ENCODE measurements at places on chromosomes 11 and 22.

DNA sequence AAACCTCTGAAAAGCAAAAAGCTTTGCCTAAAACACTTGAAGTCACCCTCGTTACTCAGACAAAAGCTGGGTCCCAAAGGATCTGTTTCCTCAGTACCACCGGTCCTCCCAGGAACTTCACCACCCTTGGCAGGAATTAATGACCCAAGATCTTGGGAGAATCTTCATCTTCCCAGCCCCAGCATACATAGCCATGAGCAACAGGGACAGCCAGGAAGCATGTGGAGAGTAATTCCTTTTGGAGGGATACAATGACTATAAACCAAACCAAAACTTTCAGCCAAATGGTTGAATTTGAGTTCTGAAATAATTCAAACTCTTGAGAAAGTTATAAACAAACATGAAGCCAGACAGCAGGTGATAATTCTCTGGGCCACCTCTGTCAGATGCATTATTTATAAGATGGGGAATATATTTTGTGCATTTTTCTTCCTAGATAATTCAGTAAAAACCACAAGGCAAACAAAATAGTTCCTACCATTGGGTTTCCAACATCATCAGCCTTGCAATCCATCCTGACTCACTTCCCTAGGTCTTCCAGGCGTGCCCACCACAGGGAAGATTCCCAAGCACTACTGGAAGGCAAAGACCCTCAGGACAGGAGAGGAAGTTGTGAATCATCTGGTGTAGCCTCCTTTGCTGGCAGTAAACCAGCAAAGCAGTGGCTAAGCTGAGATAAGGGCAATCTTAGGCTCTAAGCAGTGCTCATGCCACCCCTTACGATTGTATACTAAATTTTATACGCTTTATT, 71.7 kb upstream of the DRD2 start:
- DNase-seq, result no peak

DNA sequence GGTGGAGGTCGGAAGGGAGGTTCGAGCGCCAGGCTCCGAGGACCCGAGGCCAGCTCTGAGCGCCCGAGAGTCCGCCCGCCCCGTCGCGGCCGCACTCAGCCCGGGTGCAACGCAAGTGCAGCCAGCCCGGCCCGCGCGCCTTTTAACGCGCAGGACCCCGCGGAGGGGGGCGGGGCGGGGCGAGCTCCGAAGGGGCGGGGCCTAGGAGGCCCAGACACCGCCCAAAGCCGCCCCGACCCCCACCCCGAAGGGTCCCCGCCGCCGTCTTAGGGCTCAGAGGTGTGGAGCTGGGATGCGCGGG, at the start of gene PHOX2A:
Gene PHOX2A (minus strand): TSS at position 117 of the 301 bp plus-strand sequence. CDS start 172 bp downstream, outside the sequence.
- no peak for DNase-seq

- no peak for DNase-seq
Measured at GRCh38 chr22:36874309-36874696, 13.5 kb downstream of the NCF4 start.

DNA sequence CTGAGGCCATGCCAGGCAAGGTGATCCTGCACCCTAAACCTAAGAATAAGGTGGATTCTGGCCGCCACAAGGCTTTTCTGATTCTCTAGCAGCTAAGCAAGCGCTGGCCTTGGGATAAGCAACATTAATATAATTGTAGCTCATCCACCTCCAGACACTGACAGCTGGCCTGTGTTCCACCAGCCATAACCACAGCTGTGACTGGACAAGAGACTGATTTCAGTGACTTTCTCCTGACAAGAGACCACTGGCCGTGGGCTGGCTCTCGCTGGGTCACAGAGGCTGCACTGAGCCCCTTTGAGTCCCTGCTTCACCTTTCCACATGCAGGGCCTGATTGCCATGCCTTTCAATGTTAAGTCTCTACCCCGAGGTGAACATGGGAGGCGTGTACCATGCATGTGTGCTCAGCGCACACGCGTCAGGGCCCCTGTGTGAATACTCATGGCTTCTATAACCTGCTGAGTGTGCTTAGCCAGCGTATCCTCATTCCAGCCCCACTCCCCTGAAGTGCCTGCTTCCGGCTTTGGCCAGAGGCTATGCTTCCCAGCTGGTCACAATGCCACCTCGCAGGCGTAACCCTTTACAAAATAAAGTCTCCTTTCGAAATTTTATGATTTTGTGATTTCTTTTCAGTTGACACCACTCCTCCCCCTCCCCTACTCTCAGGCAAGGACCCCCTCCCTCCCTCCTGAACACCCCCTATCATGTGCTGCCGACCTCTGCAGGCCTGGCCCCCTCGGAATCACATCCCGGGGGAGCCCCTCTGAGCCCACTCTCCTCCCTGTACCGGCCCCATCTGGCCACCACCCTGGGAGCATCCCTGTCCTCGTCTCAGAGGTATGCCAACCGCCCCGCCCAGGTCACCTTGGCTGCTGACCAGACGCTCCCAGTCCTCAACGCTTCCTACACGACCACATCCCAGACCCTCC, 128.1 kb downstream of the CTTN start:
- no peak for DNase-seq

GRCh38 chr22:25120761-25121212, 78.9 kb upstream of the CRYBB3 start:
- DNase-seq, result no peak

DNA sequence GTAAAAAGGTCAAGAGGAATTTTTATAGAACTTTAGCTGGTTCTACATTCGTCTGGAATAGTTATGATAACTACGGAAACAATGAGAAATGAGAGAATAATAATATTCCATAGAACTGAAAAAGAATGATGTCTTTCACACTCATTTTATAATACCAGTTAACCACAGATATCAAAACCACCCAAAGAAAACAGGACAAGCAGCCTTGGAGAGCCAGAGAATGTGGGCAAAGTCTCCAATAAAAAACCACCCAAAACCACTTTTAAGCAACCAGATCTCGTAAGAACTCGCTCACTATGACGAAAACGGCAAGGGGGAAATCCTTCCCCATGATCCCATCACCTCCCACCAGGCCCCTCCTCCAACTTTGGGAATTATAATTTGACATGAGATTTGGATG, 60.8 kb downstream of the ARHGAP32 start:
- no peak for DNase-seq

DNA sequence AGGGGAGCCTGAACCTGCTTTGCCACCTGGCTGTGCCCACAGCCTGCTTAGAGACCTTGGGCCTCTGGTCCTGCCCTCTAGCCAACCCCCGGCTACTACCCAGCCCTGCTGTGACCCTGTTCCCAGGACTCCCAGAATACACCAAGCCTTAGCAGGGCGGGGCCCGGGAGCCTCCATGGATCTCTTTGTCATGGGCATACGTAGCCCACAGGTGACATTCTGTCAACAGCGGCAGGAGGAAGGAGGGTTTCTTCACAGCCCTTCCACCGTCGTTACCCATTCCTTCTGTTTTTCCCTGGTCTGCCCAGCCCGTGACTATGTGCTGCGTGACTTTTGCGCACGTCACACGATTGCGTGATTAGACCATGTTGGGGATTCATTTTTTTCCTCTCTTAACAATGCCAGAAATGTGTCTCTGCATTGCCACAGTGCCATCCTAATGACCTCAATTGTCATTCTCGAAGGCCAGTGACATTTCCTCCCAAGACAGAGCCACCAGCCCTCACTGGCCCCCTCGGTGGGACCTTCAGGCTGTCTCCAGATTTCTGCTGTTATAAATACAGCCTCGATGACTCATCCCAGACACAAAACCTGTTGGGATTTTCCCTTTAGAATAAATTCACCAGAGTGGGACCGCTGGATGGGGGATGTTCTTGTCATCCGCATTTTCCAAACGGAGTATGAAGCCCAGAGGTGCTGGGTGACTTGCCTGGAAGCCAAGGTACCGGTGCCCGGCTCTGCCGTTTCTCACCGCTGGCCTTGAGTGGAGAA, 9.0 kb downstream of the SYT12 start:
- no peak for DNase-seq

Measured in anterior cingulate cortex (tissue), 58 donors.